Activated naive CD4-positive, alpha-beta T cell treated with anti-CD3 and anti-CD28 coated beads for 36 hours (primary cell): ENCODE measurements at places on chromosomes 13 and 19.

DNA sequence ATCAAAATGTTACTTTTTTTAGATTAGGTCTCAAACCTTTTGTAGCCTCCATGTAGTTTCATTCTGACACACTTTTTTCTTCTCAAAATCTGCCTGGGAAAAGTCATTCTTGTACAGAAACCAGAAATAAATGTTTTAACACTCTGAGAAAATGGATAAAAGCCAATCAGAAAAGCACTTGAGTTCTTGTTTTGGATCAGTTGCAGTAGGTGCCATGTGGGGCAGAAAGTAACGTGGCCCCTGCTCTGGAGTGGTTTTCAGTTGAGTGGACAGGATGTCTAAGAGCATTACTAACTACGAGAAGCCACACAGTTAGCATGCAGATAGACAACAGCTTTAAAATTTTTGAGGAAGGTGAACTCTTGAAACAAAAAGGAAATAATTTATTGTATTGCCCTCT lies 19.1 kb downstream of the GPR183 start:
- DNase-seq, result peak; percentile 89
- peak overlapping the region; percentile 37 for H3K4me3 ChIP-seq
- H3K27ac ChIP-seq, result peak overlapping the region; percentile 89
- H3K36me3 ChIP-seq, result peaks cover 19% of the 10 kb centered on the region

- H3K36me3 ChIP-seq, result no peaks in the 10 kb centered on the region
- no peak for DNase-seq
- peaks cover 3% of the 10 kb centered on the region for H3K4me1 ChIP-seq
- no peak overlapping the region for H3K4me3 ChIP-seq
Measured at GRCh38 chr13:97202761-97203160, 19.4 kb upstream of the MBNL2 start.

DNA sequence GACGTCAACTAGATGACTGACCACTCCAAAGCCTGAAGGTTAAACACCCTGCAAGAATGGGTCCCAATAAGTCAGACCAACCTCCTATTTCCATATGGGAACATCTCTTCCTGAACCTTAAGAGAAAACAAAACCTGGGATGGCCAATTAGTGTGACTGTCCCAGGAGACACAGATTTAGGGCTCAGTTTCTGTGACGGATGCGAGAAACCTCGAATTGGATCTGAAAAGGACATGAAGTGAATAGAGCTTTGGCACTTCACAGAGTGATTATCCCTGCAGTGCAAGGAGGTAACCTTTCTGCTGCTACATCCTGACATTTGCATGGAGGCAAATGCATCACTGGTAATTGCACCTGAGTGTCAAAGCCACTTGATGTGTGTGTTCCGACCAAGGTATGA lies 442.2 kb upstream of the KLF12 start:
- H3K4me1 ChIP-seq, result peaks cover 10% of the 10 kb centered on the region
- H3K4me3 ChIP-seq, result peak overlapping the region; percentile 69
- no peak for DNase-seq
- peaks cover 20% of the 10 kb centered on the region for H3K27me3 ChIP-seq
- H3K36me3 ChIP-seq, result no peaks in the 10 kb centered on the region

DNA sequence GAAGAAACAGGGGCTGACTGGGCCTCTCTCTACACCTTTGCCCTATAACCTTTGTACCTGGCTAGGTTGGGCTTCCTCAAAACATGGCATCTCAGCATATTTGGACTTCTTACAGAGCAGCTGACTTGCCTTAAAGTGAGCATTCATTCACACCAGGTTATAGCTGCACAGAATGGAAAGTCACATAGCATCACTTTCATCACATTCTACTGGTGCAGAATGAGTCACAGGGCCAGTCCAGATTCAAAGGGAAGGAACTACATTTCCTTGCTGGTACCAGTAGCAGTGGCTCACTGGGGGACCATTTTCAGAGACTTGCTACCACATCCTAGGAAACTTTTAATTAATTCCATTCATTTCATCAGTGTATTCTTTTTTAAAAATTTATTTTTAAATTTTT lies 20.3 kb upstream of the TPTE2 start:
- H3K27ac ChIP-seq, result no peak overlapping the region
- no peak overlapping the region for H3K4me3 ChIP-seq
- peaks cover 2% of the 10 kb centered on the region for H3K27me3 ChIP-seq
- H3K4me1 ChIP-seq, result peaks cover 3% of the 10 kb centered on the region
- H3K36me3 ChIP-seq, result peaks cover 2% of the 10 kb centered on the region
- peak; percentile 27 for DNase-seq

GRCh38 chr19:40150170-40150569 lies 41.1 kb upstream of the MAP3K10 start:
- DNase-seq, result no peak
- H3K4me1 ChIP-seq, result peaks cover 40% of the 10 kb centered on the region
- H3K36me3 ChIP-seq, result no peaks in the 10 kb centered on the region
- no peak overlapping the region for H3K27ac ChIP-seq
- no peak overlapping the region for H3K4me3 ChIP-seq

GRCh38 chr19:47021536-47022139 lies 2.0 kb downstream of the NPAS1 start:
- DNase-seq, result no peak
- H3K4me3 ChIP-seq, result no peak overlapping the region
- peaks cover 41% of the 10 kb centered on the region for H3K27me3 ChIP-seq
- H3K36me3 ChIP-seq, result no peaks in the 10 kb centered on the region
- H3K27ac ChIP-seq, result no peak overlapping the region

GRCh38 chr13:26589754-26590153 lies 32.3 kb downstream of the WASF3 start:
- no peak for DNase-seq
- H3K27ac ChIP-seq, result no peak overlapping the region
- H3K36me3 ChIP-seq, result no peaks in the 10 kb centered on the region

DNA sequence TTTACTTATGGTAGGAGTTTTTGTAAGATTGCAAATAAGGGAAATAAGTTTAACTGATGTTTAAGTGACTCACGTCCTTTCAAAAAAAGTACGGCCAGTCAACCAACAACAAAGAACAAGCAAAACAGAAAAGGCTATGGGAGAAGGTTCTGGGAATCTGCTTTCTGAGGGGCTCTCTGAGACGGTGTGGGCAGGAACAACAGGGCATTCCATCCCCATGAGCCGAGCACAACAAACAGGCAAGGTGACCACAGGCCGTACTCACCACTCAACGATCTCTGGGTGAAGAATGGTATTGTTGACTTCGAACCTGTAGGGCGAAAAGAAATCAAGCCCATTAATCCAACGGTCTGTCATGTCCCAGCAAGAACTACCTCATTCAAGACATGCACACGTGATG lies 43.8 kb downstream of the PEPD start:
- H3K27ac ChIP-seq, result no peak overlapping the region
- no peaks in the 10 kb centered on the region for H3K4me1 ChIP-seq
- H3K4me3 ChIP-seq, result no peak overlapping the region
- no peak for DNase-seq
- H3K36me3 ChIP-seq, result peaks cover 40% of the 10 kb centered on the region

GRCh38 chr13:111115965-111116521 lies 933 bp downstream of the ARHGEF7 start:
- peak overlapping the region; percentile 69 for H3K4me3 ChIP-seq
- DNase-seq, result no peak
- H3K4me1 ChIP-seq, result peaks cover 11% of the 10 kb centered on the region
- peaks cover 58% of the 10 kb centered on the region for H3K27me3 ChIP-seq
- no peaks in the 10 kb centered on the region for H3K36me3 ChIP-seq

DNA sequence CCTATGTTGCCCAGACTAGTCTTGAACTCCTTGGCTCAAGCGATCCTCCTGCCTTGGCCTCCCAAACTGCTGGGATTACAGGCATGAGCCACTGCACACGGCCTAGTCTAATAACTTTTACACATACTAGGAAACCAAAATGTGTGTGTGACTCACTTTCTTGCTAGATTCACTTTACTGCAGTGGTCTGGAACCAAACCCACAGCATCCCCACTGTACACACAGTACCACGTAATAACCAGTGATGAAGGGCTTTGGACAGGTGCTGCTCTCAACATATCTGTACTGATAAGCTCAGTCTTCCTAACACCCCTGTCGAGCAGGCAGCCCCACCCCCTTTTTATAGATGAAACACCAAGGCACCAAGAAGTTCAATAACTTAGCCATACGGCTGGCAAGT lies 5.1 kb downstream of the DNMT1 start:
- peaks cover 40% of the 10 kb centered on the region for H3K36me3 ChIP-seq
- no peak overlapping the region for H3K4me3 ChIP-seq
- peak overlapping the region; percentile 9 for H3K27ac ChIP-seq

- H3K4me1 ChIP-seq, result no peaks in the 10 kb centered on the region
- no peak overlapping the region for H3K27ac ChIP-seq
- DNase-seq, result no peak
- no peak overlapping the region for H3K4me3 ChIP-seq
- no peaks in the 10 kb centered on the region for H3K27me3 ChIP-seq
Measured at GRCh38 chr13:90049989-90050671, 1297.4 kb upstream of the MIR17HG start.
